ENCODE measurements at places on chromosomes 11 and 22.
A peak's percentile ranks its signal among the peaks of the same experiment; 100 is the strongest.

GRCh38 chr22:23938328-23939016, 22.5 kb downstream of the GSTT2B start:
- DNase-seq, result no peak

DNA sequence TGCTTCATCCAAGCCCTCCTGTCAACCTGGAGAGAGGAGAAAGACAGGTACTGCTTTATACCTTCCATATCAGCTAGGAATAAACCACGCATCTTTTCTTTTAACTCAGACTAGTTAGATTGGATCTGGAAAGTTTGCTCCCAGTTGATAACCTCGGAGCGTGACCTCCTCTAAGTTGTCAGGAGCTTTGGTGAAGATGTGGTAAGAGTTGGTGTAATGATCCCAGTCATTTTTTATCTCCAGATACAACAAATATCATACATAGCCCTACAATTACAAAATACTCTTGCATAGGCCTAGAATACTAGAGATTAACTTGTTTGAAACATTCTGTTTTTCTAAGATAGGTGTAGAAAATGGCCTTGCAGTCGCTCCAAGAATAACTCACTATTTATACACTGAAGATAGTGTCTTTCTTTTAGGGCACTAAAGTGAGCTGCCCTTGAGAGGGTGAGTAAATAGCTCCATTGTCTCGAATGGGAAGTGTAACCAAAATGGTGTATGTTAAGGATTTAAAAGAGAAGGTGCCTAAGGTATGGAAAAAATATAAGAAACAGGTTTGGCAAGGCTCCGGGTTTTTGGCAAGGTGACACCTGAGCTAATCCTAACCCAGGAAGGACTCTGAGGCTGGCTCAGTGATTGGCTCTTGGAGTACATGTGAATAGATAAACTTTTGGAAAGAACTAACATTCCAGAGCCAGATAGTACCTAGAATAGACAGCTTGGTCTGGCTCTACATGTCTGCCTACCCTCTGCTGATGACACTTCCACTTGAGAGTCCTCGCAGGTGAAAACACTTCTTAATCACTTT, 59.4 kb downstream of the GLYATL1 start:
- DNase-seq, result no peak

- DNase-seq, result no peak
Measured at GRCh38 chr22:34851918-34852662, 213.9 kb upstream of the ISX start.

DNA sequence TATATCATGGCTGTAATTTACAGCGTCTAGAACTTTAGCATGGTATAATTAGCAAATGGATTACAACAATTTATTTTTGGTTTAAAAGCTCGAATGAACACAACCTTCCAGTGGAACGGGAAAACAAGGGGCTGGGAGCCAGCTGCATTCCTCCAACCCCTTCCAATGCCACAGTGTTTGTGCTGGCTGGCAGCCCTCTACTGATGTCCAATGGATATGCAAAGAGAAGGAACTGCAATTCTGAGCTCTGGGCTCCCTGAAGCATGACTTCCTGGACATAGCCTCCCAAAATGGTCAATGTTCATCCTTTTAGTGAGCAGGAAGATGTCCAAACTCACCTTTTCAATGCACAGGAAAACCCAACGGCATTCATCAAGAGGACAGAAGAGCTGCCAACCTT, 288.3 kb downstream of the TENM4 start:
- DNase-seq, result no peak

DNA sequence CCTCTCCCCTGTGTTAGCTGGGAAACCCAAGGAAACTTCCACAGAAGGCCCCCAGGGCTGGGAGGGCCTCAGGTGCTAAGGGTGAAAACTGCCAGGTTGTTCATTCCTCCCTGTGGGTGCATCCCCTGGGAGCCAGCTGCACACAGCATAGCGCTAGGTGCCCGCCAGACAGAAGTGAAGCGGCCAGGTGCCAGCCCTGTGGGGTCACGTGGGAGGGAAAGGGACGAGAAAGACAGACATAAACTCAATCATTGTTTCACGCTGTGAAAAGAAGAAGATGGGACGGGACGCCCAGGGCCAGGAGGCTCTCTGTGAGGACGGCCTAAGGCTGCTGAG, 31.6 kb upstream of the HMOX1 start:
- DNase-seq, result no peak

DNA sequence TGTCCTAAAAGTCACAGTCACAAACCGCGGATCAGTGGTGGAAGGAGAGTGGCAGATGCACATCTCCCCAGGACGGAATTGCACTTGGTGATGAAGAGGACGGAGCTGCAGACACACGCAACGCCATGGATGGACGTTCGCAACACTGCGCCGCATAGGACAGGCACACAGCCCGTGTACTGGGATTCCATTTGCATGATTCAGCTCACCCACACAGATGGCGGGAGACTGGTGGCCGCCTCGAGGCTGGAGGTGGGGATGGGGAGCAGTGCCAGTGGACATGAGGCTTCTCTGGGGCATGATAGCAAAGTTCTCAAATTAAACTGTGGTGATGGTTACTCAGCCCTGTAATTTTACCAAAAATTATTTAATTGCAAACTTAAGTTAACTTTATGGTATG, 37.4 kb downstream of the DUSP8 start:
- peak; percentile 77 for DNase-seq

GRCh38 chr22:43532301-43533155, 120.7 kb downstream of the MPPED1 start:
- DNase-seq, result no peak

DNA sequence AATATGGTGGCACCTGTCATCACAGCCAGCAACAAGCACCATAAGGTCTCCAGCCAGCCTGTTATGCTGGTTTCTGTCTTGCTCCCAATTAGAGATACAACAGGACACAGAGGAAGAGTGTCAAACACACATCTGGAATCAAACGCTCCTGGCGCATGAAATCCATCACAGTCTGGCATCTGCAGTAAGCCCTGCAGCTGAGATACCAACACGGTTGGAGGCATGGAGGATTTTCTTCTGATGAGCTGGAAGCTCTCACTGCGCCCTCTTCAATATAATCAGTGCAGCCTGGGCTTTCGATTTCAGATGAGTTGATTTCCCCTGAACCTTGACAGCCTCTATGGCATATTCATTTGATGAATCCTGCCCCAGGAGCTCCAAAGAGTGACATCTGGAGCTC, 27.8 kb upstream of the CARS1 start:
- DNase-seq, result no peak

DNA sequence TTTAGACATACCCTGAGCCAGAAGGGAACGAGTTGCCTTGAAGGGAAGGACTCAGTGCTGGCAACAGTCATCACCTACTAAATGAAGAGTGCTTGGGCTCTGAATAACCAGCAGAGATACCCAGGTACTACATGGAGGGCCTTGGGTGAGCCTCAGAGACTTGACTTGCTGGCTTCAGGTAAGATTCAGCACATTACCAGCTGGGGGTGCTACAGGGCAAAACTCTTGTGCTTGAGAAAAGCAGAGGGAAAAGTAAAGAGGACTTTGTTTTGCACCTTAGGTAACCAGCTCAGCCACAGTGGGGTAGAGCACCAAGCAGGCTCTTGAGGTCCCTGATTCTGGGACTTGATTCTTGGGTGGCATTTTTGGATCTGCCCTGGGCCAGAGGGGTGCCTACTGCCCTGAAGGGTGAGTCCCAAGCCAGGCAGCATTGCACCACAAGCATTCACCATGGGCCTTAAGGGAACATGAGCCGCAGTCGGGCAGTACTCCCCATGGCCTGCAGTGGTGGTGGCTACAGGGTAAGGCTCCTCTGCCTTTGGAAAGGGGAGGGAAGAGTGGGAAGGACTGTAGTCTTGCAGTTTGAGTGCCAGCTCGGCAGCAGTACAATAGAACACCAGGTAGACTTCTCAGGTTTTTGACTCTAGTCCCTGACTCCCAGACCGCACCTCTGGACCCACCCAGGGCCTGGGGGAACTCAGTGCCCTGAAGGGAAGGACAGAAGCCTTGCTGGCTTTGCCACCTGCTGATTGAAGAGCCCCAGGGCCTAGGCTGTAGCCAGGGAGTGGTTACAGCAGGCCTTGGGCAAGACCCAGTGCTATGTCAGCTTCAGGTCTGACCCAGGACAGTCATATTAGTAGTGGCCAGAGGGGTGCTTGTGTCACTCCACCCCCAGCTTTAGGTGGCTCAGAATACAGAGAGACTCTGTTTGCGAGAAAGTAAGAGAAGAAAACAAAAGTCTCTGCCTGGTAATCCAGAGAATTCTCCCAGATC, 22.7 kb upstream of the PLEKHA7 start:
- DNase-seq, result no peak

DNA sequence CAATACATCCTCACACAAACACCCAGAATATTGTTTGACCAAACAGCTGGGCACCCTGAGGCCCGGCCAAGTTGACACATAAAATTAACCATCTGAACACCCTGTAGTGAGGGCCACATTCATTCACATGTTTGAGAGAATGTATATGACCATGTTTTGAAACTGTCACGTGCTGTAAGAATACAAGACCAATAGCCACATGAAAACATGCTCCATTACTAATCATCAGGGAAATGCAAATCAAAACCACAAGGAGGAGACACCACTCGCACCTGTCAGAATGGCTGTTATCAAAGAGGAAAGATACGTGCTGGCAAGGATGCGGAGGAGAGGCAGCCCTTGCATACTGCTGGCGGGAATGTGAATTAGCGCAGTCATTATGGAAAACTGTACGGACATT, 38.3 kb upstream of the IGSF9B start:
- no peak for DNase-seq

DNA sequence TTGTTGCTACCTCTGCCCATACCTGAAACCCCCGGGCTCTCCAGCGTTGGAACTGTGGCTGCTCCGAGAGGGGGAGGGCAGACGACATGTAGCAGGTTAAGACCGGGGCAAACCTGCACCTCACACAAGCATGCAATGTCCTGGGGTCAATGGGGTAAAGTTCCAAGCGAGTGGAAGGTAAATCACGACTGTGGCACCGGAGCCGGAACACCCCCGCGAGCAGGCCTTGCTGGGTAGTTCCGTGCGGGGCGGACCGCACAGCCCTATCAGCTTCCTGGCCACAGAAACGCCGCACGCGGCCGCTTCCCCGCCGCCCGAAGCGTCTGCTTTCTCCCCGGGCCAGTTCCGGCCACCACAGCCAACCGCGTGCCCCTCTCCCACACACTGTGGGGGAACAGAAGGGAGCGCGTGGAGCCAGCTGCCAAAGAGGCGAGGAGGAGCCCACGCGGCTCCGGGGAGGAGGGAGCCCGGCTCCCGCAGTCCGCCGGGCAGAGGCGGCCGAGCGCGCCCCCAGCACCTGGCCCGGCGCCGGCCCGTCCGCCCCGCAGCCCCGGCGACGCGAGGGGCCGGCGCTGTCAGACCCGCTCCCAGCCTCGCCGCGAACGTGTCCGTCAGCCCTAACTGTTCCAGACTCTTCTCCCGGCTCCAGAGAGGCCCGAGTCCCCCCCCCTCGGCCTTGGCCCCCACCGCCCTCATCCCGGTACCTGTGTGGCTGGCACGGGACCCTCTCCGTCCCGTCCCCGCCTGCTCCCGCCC, 1.6 kb downstream of the SPTBN2 start:
- DNase-seq, result peak; percentile 44

- peak; percentile 34 for DNase-seq
Measured at GRCh38 chr11:79314906-79315689, 125.7 kb downstream of the TENM4 start.

DNA sequence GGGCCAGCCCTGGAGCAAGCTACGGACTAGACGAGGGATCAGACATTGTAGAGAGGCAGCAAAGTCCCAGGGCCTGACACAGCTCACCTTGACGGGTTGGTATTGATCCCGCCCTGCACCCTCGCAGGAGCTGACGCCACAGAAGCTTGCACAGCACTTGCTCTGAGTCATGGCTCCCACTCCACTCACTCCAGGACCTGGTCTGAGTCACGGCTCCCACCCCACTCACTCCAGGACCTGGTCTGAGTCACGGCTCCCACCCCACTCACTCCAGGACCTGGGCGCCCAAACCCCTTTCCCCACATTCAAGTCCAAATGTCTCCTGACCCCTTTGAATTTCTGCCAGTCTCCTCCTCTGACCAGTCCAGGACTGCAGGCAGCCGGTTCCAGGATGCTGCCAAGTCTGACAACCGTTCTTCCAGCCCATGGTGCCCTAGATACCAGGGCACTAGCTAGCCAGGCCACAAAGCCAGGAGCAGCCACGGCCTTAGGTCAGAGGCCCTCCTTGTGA, 6.0 kb upstream of the PNPLA5 start:
- DNase-seq, result peak; percentile 67

DNA sequence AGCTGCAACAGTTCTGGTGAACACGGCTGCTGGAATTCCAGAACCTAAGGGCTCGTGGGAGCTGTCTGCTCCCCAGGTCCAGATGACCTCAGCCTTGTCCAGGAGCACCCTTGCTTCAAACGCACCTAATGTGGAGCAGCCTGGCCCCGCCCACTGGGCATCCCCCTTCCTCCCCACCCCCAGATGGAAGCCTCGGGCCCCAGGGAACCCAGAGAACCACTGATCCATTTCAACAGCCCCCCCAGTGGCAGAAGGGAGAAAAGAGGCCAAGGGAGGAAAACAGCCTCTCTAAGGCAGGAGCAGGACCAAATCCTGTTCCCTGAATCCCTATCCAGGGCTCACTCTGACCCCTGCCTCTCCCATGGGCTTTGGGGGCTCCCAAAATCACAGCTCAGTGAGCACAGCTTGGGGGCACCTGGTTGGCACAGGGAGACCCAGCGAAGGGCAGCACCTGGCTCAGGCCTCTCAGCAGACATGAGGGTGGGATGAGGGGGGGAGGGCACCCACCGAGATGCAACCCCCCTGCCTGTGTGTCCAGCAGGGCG, 1.2 kb downstream of the CYTH4 start:
- DNase-seq, result no peak

GRCh38 chr11:1163911-1164735, 6.4 kb downstream of the MUC5AC start:
- DNase-seq, result no peak

DNA sequence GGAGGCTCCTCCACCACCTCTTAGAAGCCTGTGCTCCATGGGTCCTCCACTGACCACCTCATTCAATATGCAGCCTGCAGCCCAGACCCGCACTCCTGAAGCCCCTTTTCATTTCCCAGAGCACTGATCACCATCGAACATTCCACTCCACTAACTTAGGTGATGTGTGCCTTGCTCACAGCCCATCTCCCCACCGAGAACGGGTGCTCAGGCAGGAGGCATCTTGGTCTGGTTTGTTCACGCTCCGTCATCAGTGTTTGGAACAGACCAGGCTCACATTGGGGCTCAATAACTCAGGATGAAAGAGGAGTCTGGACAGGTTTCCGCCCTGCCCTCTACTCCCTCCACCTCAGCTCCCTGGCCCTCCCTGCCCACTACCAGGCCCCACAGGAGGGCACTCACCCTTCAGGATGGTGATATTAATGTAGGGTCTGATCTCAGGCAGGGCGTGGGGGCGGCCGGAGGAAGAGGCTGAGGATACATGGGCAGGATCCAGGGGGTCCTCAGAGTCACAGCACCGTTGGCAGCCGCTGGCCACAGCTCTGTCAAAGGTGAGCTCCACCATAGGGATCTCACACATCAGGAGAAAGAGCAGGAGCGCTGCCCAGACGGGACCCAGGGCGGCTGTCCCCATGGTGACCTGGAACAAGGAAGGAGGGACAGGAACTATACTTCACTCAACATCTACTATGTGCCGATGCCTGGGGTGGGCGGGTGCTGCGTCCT, 3.1 kb downstream of the C1QTNF6 start:
- DNase-seq, result no peak
